ENCODE measurements at places on chromosomes 1 and 21. TPM values are rescaled to one million over a fixed set of nuclear protein-coding genes. Genes with fewer than 3 reads are reported as not detected.

GRCh38 chr21:29748391-29749167, 191.2 kb downstream of the GRIK1 start:
- no peak for DNase-seq

DNA sequence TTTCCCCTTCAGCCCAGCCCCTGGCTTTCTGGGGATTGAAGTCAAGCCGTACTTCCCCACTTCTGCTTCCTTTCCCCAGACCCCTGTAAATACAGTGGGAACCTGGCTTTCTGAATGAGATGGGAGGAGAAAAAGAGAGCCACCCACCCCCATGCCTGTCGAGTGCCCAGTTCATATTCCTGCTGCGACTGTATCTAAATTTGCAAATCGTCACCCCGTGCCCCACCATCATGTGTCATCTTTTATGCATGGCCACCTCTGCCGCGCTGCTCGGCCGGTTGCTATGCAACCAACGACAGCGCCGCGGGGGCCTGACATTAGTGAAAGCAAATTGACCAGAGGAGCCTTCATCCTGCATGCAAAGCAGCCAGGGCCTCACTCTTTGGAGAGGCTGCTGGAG, 143.0 kb downstream of the ELAVL4 start:
- no peak for DNase-seq

- DNase-seq: no peak
Measured at GRCh38 chr21:15283789-15284188, 219.0 kb upstream of the NRIP1 start.

GRCh38 chr1:186424539-186424938, 36.4 kb downstream of the PDC start:
- DNase-seq: no peak

DNA sequence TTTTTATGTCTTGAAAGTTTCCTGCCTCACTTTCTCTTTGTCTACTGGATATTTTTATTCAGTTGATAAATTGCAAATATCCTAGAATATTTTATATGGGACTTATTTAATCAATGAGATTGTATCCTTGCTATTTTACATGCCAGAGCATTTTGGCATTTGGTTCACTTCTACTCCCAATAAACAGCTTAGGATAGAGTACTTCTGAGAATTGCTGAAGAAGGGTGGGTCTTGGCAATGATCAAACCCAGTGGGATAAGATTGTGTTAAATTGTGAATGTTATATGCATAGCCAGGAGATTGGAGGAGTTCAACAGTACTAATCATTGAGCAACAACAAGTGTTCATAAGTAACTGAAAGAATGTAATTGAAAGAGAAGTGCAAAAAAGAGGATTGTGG, 60.1 kb downstream of the SDCCAG8 start:
- no peak for DNase-seq

- DNase-seq: no peak
Measured at GRCh38 chr1:230251644-230252191, 174.4 kb downstream of the PGBD5 start.

GRCh38 chr1:107963601-107964335, 1.2 kb downstream of the VAV3 start:
- DNase-seq: peak; percentile 10

- no peak for DNase-seq
Measured at GRCh38 chr1:67735206-67735605, 50.2 kb downstream of the GADD45A start.

- no peak for DNase-seq
Measured at GRCh38 chr21:35681946-35682345, 378.4 kb downstream of the SETD4 start.

GRCh38 chr1:57901208-57901919, 477.5 kb upstream of the DAB1 start:
- DNase-seq: no peak

DNA sequence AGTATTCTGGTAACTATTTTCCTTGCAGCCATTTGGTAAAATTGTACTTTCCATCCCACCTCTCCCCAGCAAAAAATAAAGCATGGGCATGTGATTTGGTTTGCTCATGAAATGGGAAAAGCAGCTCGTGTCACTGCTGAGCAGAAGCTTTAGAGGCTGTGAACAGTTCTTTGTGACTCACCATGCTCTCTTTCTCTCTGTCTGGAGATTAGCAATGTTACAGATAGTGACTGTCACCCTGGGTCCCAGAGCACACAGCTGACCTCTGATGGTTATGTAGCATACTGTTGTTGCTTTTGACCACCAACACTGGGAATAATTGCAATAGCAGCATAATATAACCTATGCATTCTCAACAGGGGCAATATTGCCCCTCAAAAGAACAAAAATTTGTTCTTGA, 70.6 kb downstream of the RGS2 start:
- no peak for DNase-seq

GRCh38 chr1:88549536-88549935, 134.5 kb upstream of the PKN2 start:
- no peak for DNase-seq

DNA sequence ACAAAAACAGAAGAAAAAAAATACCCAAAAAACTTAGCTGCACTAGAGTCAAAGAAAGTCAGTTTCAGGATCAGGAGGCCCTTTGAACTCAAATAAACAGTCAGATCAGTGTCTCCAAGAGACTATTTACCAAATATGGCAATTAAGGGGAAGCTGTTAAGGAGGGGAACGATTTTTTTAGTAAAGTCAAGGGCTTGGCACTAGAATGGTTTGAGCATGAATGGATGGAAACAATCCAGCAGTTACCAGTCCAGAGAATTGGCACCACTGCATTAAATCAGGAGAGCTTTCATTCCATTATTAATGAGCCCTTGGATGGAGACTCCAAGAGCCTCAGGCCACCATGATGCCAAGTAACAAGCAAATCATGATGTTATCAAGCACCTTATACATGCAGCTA, 7.2 kb downstream of the TRAPPC3 start:
- DNase-seq: no peak

DNA sequence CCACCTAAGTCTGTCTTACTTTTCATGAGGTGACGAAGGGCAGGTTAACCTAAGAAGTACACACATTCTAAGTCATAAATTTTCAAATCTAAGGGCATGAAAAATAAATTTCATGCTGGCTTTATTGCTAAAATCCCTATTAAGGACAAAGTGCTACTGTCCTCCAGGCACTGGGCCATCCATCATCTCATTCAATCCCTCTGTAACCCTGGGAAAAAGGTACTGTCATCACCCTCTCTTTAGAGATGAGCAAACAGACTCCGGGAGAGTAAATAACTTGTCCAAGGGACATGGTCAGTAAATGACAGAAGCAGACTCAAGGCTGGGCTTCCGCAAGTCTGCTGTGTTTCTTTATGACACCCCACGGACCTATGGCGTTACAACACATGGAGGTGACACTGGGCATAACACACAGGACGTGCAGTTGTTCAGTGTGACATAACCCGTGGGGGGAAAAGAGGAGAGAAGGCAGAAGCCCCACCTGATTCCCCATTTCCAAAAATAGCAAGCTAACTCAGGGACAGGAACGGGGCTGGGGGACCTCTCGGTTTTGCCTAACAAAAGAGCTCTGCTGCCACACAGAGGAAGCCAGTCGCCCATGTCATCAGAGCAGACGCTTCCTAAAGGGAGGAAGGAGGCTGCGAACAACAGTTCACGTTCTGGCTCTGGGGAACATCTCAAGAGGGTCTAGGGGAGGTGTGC, 12.5 kb upstream of the SRM start:
- DNase-seq: no peak

- no peak for DNase-seq
Measured at GRCh38 chr1:22037520-22037919, 15.0 kb upstream of the CDC42 start.

DNA sequence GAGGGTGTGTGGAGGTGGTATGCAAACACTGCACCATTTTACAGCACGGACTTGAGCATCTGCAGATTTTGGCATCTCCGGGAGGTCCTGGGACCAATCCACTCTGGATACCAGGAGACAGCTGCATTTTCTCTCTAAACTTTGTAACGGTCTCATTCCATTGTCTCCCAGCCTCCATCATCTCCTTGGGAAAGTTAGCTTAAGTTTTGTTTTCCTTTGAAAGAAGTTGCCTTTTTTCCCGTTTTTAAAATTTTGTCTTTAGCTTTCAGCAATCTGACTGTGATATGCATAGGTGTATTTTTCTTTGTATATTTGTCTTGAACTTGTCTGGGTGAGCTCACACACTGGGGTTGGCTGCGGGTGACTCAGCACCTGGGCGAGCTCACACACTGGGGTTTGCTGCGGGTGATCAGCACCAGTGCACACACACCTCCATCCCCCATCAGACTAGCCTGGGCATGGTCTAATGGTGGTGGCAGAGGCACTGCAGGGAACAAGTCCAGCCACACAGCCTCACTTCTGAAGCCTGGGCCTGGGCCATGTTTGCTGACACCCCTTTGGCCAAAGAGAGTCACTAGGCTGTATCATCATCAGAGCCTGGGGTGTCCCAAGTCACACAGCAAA, 32.1 kb upstream of the COL18A1 start:
- DNase-seq: no peak

DNA sequence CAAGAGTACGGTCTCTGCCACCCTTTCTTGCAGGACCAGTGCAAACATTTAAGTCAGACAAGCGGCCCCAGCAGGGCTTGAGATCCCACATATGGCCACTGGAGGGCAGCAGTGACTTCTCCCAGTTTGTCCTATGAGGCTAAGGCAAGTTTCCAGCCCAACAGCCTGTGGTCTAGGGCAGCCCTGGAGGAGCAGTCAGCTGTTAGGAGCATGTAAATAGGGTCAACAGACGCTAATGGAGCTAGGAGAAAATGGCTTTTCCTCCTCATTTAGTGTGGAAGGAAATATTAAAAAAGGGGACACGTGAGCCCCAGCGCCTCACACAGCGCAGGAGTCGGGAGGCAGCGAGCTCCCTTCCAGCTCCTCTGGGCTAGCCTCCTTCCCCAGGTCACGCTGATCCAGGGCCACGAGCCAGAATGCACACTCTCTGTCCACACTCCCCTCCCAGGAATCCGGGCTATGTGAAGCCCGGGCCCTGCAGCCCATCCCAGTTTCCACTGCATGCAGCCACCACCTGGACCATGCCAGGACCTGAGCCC, 95.6 kb downstream of the LAMC2 start:
- peak; percentile 38 for DNase-seq

DNA sequence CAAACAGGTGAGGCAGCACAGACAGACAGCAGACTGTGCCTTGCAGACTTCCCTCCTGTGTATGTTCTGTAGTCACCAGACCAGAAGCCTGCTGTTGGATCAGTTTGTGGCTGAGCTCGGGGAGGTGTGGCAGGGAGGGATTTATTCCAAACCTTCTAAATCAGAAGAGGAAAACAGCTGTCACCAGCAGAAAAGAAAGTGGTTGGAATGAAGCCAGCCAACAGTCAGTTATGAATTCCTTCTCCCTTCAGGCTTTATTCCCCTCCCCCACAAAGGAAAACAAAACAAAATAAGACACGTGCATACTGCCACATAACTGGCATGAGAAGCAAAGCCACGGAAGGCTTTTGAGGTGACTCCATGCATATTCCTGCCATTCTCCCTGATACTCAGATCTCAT, 19.0 kb upstream of the PIGV start:
- DNase-seq: no peak

- no peak for DNase-seq
Measured at GRCh38 chr1:167707942-167708341, 13.8 kb upstream of the MPZL1 start.

DNA sequence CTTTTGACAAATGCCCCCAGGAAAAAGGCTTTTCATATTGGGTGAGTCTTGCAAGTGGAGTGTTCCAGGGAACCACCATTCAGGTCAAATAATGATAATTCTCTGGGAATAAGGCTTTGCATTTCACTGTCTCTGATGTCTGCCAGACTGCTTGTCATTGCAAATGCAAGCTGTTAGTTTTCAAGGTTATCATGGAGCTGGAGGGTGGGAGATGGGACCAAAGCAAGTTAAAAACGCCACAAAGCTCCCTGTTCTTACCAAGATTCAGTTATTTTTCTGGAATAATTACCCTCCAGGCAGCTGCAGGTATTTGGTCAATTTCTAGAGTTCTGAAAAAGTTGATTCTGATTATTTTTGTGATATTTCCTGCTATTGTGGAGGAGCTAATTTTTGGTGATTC, 210.1 kb downstream of the GPR52 start:
- DNase-seq: no peak

DNA sequence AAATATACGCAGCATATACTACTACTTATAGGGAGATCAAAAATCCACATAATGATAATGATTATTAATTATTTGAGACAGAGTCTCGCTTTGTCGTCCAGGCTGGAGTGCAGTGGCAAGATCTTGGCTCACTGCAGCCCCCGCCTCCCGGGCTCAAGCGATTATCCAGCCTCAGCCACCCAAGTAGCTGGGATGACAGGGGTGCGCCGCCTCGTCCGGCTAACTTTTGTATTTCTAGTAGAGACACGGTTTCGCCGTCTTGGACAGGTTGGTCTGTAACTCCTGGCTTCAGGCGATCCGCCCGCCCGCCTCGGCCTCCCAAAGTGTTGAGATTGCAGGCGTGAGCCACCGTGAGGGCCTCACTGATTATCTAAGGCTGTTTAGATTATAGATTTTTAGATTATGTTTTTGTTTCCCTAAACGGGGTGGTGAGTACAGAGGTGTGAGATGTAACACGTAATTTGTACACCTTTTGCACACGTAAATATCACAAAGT, 548 bp upstream of the SLC25A33 start:
- no peak for DNase-seq

DNA sequence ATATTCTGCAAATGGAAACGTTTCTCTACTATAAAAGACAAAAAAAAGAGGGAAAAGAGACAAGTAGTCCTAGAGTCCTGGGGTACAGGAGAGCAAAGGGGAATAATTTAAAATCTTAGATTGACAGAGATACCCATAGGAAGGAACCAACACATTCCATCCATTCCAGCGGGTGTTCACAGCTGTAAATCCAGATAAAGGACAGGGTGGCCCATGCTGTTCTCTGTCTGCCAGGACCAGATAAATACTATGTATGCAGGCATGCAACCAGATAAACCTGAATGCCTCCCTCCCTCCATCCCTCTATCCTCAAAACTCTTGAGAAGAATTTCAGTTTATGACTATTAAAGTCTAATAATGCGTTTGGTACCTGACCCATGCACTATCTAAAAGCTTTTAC, 131.8 kb downstream of the PTPN14 start:
- no peak for DNase-seq

DNA sequence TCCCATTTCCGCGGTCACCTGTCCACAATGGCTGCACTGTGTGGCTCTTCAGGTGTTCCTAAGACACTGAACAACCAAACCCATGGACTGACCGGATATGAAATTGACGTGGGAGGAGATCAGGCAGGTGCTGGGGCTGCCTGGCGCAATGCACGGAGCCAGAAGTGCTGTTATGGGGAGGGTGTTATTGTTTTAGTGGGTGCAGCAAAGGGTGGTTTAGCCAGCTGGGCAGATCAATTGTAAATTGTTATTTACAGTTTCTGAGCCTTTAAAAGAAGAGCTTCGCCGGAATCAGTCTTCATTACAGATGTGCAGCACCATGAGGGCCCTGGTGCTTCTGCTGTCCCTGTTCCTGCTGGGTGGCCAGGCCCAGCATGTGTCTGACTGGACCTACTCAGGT, at the start of gene CA6:
Gene CA6 (plus strand): TSS at position 301 of the 400 bp plus-strand sequence. CDS start 19 bp downstream, at position 320.
- no peak for DNase-seq

GRCh38 chr1:19240673-19241538, 10.4 kb downstream of the EMC1 start:
- DNase-seq: peak; percentile 79

UQCRHL gene
- 2.9 TPM for total RNA-seq

LCE2C gene
- total RNA-seq: not detected

ZNF648 gene
- total RNA-seq: under 0.01 TPM

IRF6 gene
- 0.41 TPM for total RNA-seq

LRRC40 gene
- 99.9 TPM for total RNA-seq

AGBL4 gene
- total RNA-seq: 3.3 TPM

FAM72D gene
- 0.41 TPM for total RNA-seq

RSPO1 gene
- total RNA-seq: not detected

STMN1 gene
- 1,181 TPM for total RNA-seq

RPE65 gene
- 0.41 TPM for total RNA-seq
